T-helper 17 cell (primary cell): ENCODE measurements at places on chromosomes 11 and 22.

- DNase-seq: no peak
Measured at GRCh38 chr22:20438678-20439492, 1.3 kb upstream of the SCARF2 start.

DNA sequence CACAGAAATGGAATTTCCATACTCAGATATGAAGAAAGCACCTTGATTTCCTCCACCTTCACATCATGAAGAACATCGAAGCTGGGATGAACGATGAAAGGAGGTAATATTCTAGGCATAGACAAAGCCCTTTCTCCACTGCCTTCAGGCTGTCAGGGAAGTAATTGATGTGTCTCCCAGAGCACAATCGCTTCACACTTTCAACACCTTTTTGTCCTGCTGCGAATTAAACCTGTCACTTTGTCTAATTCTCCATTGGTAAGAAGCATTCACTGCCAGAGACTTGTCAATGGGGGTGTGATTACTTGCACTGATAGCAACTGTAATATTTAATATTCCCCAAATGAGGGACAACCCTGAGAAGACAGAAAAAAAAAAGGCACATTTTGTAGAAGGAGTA is 260.1 kb downstream of the ETS1 start:
- no peak for DNase-seq

- DNase-seq: no peak
Measured at GRCh38 chr22:39994566-39995392, at the start of gene FAM83F. FAM83F (plus strand) TSS chr22:39994954; CDS start chr22:39995043, 89 bp downstream.

GRCh38 chr11:83864412-83865057 is 578.4 kb upstream of the CCDC90B start:
- DNase-seq: no peak

DNA sequence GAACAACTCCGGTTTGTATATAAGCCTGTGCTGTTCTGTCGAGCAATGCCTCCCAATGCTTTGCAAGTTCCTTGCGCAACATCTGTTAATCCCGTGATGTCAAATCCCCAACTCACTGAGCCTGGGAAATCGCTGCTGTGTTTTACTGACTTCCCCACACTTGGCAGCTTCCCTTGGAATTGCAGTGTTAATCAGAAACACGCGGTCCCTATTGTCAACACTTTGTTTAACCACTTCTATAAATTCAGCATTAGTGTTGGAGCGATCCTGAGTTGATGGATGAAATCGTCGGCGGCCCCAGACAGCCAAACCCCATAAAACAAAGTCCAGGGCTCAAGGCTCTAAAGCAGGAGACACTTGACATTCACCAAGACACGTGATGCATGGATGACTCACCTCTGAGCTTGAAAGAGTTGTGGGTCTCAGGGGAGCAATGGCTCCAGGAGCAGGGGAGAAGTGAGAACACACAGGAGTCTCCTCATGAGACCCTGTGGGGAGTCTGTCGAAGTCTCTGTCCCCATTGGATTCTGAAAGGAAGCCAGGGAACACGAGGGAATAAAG is 555.3 kb downstream of the MIAT start:
- DNase-seq: no peak

GRCh38 chr22:23119494-23120414 is 22.0 kb downstream of the RSPH14 start:
- DNase-seq: peak; percentile 24

DNA sequence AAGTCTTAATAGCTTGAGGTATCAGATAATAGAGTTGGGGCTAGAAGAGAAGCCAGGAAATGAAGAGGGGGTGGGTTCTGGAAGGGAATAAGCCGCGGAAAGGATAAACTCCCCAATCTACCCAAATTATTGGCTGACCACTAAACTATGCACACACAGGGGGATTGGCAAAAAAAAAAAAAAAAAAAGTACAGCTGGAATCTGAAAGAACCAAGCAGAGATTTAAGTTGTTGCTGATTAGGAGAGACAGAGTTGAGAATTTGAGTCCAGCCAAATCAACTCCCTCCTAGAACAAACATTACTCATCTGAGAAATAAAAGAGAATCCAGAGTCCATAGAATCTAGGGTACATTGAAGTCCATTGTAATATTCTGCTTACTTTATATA is 134.9 kb downstream of the CCDC81 start:
- no peak for DNase-seq

GRCh38 chr11:64265176-64266160 is 14.1 kb downstream of the PLCB3 start:
- DNase-seq: no peak

GRCh38 chr22:26547426-26547825 is 35.2 kb upstream of the TFIP11 start:
- no peak for DNase-seq

- no peak for DNase-seq
Measured at GRCh38 chr22:19035474-19036228, 86.6 kb downstream of the DGCR2 start.

DNA sequence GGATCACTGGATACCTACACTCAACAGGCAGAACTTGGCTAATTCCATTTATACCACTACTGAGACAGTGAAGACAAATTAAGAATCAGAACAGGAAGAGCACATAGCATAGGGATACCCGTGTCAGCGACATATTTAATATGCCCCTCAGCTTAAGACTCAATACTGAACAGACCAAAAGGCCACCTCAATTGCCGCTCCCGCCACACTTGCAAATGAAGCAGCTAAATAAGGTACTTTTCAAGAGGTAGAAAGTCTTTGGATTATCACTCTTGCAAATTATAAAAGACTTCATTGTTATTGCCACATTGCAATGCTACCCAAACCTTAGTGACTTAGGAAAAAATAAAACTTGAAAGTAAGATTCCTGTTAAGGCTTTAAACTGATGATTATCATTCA is 3.1 kb downstream of the DDX17 start:
- DNase-seq: no peak

DNA sequence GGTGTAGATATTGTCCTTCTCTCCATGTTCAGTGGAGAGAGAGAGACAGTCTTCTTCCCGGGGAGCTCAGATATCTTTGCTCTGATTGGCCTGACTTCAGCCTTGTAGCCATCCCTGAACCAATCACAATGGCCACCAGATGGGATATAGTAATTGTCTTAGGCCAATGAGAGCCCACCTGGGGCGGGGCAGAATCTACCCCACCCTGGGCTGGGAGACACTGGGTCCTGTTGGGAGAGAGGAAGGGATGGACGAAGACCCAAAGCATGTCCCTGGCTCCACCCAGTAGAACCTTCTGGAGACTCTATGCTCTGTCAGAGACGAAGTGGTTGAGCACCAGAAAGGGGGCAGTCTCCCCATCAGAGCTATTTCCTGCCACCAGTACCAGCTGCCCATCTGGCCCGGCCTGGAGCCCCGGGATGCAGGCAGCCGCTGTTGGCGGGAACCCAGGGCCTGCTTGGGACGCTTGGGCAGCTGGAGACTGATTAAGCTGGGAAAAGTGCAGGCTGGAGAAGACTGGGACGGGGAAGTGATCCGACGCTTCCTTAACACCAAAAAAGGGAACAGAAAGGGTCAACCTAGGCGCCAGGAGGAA is 31.6 kb upstream of the CBX7 start:
- DNase-seq: no peak

DNA sequence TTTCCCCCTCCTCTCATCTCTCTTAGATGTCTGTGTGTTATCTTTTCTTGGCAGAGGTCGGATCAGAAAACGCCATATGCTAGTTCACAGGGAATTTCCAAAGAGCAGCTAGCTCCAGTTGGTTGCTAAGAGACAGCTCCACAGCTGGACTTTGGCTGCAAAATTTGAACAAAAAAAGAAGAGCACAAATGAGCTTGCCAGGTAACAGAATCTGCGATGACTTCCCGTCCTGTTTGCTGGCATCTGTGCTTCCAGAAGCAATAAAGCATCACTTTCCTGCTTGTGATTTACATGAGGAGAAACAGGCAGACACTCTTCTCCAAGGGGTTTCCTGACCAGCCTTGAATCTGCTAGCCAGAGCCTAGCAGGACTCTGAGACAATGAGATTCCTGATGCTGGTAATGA is 596.0 kb upstream of the B3GAT1 start:
- DNase-seq: no peak

DNA sequence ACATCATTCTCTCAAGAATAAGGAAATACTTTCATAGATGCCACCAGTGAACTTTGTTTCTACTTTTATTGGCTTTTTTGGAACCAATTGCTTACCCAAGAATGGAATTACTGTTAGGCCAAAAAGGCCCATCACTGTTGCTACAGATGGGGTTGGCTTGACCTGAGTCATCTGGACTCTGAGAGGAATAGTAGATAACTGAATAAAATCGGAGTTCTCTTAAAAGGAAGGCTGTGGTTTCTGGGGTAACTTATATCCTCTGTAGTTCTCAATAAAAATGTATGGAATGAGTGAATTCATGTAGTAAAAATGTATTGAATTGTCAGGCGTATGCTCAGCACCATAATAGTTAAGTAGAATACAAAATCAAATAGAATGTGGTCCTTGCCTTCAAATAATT is 56.6 kb downstream of the ARHGEF12 start:
- no peak for DNase-seq

DNA sequence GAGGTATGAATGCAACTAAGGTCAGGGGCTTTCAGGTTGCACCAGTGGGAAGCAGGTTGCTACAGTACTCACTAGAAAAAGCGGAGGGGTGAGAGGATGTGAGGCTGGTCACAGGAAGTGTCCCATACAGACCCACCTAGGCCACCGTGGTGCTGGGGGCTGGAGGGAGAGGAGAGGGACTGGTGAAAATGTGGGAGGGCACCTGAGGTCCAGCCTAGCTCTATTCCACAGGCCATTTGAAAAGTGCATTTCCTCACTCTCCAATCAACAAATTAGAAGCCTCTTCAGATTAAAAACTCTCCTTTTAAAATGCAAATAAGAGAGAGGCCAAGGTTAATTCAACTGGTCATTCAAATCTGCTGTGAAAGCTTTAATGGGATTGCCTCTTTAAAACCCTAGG is 38.6 kb upstream of the NCAM1 start:
- DNase-seq: no peak

DNA sequence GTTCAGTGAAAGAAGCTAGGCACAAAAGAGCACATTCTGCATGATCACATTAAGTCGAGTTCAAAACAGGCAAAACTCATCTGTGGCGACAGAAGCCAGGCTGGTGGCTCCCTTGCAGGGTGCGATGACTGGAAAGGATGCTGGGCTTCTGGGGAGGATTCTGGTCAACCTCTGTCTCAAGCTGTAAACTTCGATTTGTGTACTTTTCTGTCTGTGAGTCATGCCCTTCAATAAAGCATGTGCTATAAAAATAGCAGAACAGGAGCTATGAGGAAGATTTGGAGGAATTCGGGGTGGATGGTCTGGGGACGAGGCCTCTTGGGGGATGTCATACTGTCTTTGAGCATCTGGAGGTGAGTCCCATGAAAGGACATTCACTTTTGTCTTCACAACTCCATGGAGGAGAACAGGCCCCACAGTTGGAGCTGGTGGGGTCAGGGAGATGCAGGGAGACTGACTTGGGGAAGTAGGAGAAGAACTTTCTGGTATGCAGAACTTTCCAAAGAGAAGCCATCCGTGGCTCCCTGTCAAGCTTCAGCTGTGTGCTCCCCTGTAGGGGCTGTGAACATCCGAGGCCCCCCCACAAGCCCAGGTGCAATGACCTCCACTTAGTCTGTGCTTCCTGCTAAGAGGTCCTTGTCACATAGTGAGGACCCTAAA is 77.8 kb upstream of the LINC01488 start:
- no peak for DNase-seq

DNA sequence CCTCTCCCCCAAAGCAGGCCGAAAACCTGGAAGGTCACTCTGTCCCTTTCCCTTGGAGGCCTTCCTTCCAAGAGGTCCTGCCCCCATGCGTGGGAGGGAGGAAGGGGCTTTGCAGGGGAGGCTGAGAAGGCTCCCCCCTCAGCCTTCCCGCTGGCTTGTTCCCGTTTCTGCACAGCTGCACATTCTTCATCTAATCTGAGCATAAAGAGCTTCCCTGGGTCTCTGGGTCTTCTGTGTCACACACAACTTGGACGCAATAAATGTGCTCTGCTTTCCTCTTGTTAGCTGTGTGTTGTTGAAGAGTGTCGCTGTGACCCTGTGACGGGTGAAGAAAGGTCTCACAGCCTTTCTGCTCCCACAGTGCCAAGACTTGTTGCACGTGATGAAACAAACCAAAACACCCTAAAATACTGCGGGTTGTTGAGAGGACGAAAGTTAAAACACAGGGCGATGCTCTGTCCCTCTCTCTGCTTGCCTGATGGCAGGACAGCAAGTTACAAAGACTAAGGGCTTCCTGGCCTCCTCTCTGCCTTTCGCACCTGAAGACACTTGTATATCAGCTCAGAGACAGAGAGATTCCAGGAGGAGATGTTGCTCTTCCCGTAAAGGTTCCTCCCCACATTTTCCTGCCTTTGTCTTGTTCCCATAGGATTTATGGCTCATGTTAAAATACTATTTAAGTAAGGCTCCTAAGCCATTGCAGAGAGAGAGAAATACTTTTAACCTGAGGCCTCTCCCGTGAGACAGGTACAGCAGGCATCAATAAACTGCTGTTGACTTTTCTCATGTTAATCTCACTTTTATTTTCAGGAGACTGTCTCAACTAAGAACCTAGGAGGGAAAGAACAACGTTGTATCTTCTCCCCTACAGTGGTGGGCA is 15.4 kb upstream of the IFITM3 start:
- DNase-seq: no peak

DNA sequence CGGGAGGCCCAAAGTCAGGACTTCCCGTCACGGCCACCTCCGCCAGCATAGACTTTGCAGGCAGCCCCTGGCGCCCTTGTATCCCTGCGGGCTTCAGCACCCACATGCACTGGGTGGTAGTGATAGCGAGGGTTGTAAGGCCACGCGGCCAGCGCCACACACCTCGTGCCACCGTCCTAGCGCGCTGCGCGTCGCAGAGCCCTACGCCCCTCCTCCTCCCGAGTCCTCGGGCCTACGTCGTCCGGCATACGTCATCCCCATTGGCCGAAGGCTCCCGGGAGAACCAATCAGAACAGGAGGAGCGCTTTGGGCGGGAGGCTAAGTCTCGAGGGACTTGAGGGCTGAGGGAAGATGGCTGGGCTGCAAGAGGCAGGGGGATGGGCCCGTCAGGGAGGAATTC is 1.3 kb upstream of the BTBD18 start:
- DNase-seq: no peak

GRCh38 chr11:123670081-123670480 is 15.7 kb upstream of the SCN3B start:
- DNase-seq: no peak

DNA sequence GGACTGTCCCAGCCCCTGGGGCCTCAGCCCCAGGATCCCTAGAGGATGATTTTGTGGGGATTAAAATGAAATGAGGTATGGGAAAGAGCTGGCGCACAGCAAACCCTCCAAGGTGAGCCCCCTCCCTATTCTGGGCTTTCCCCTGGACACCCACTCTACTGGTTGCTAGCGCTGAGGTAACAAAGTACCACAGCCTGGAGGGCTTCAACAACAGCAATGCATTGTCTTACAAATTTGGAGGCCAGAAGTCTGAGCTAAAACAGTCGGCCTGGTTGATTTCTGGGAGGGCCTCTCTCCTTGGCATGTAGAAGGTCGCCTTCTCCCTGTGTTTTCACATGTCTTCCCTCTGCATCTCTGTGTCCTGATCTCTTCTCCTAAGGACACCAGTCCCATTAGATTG is 913.6 kb downstream of the NTM start:
- DNase-seq: no peak

- no peak for DNase-seq
Measured at GRCh38 chr22:37525746-37526350, 6.6 kb upstream of the CARD10 start.

GRCh38 chr11:9070749-9071491 is 20.5 kb downstream of the SCUBE2 start:
- no peak for DNase-seq
